ENCODE measurements at places on chromosomes 5 and 9. TPM values are rescaled to one million over a fixed set of nuclear protein-coding genes. Genes with fewer than 3 reads are reported as not detected.

NUDT2 gene
- total RNA-seq: 17.3 TPM

FREM1 gene
- 30.9 TPM for total RNA-seq

DNA sequence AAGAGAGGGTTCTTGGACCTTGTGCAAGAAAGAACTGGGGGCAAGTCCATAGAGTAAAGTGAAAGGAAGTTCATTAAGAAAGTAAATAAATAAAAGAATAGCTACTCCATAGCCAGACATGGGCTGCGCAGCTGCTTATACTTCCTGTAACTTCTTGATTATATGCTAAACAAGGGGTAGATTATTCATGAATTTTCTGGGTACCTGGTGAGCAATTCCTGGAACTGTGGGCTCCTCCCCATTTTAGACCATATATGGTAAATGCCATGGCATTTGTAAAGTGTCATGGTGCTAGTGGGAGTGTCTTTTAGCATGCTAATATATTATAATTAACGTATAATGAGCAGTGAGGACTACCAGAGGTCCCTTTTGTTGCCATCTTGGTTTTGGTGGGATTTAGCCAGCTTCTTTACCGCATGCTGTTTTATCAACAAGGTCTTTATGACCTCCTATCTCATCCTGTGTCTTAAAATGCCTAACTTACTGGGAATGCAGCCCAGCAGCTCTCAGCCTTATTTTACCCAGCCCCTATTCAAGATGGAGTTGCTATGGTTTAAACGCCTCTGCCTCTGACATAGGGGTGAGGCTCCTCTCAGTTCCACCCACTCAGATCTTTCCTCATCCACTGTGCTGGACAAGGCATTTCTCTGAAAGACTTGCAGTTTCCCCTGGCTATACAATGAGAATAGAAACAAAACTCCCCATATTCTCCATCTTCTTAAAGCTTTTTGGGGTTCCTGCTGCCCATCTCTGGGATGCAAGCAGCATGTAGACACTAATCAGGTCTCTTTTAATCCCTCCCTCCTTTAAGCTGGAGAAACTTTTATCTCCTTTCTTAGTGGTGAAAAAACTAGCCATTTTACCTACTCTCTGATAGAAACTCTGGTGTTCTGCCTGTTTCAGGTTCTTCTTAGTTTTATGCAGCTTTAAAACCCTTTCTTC is 91.2 kb downstream of the ARRDC3 start:
- no peak for DNase-seq

- no peak for DNase-seq
These were observed 6.9 kb downstream of the PROP1 start for GRCh38 chr5:177988989-177989625.

PRR16 gene
- total RNA-seq: 12.4 TPM

DNA sequence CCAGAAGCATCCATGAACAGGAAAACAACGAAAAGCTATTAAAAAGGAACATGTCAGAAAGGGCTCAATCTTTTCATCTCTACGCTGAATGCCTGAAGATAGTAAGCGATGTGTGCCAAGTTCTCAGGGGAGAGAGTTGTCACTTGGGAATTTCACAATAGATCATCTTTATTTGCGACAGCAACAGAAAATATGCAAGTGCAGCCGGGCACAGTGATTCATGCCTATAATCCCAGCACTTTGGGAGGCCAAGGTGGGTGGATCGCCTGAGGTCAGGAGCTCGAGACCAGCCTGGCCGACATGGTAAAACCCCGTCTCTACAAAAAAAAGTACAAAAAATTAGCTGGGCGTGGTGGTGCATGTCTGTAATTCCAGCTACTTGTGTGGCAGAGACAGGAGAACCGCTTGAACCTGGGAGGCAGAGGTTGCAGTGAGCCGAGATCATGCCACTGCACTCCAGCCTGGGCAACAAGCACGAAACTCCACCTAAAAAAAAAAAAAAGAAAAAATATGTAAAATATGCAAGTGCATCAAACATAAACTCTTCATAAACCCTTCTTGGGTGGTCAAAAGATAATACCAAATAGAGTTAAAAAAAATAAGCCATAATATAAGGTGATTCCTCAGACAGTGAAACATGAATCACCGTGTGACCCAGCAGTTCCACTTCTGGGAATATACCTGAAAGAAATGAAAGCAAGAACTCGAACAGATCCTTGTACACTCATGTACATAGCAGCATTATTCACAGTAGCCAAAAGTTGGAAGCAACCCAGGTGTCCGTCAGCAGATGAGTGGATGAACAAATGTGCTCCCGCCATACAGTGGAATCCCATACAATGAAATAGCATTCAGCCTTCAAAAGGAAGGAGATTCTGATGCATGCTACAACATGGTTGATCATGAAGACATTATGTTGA is 16.2 kb downstream of the SFXN1 start:
- DNase-seq: no peak

DNA sequence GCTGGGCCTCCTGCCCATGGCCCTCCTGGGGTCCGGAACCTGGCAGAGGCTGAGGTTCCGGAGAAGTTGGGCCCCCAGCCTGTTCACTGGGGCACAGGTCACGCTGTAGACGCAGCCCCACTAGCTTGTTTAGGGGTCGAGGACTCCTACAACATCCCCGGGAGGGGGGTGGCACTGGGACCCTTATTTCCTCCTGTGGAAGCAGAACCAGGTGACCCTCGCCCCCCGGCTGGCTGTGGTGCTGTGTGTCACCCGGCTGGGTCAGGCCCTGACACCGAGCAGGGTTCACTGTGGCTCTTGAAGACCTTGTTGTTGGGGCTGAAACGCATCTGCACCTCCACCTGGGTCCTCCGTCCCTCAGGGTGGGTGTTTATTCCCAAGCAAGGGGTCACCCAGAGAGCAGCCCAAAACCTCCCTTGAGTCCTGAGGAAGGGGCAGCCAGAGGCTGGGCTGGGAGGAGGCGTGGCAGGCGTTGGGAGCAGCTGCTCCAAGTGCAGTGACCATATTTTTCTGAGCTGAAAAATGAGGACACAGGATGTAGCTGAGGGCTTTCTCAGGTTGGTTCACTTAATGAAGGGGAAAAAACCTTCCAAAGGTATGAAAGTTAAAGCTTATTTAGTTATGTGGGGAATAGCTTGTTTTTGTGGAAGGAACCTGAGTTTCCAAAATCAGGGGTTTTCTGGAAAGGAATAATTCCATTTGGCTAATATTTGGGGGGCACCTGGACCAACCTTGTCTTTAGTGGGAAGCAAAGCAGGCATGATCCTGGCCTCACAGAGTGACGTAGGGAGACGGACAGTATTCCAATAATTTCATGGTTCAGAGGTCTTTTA is 164.7 kb upstream of the IER5L start:
- no peak for DNase-seq

EIF4E1B gene
- total RNA-seq: not detected

DNA sequence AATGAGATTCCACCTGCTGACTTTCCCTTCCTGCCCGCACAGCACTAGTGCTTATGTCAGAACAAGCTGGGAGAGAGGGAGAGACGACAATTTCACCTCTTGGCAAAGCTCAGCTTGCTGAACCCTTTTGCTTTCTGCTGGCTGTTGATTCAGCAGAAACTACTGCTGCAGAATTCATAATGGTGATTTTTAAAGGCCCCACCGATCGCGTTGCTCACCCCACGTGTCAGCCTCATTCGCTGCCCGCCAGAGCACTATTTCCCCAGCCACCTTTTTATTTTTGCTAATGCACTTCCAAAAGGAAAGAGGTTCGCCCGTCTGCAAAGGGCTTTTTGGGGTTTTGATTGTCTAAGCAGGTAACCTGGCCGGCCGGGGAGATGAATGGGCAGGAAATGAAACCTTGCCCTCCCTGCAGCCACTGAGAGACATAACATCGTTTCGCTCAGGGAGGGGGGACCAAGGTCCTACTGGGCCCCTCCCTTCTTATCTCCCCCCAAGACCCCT is 1.3 kb downstream of the PPP2R2B start:
- DNase-seq: no peak
